Left cardiac atrium (tissue), 4 donors: ENCODE measurements at places on chromosomes 16 and 17. TPM values are rescaled to one million over a fixed set of nuclear protein-coding genes. Genes with fewer than 3 reads are reported as not detected.

KRTAP4-4 gene
- not detected for total RNA-seq

- DNase-seq: no peak
Observed at GRCh38 chr17:40810494-40810893, 10.7 kb upstream of the KRT28 start.

GRCh38 chr16:66426112-66427035, 721 bp upstream of the BEAN1 start:
- no peak for DNase-seq

DNA sequence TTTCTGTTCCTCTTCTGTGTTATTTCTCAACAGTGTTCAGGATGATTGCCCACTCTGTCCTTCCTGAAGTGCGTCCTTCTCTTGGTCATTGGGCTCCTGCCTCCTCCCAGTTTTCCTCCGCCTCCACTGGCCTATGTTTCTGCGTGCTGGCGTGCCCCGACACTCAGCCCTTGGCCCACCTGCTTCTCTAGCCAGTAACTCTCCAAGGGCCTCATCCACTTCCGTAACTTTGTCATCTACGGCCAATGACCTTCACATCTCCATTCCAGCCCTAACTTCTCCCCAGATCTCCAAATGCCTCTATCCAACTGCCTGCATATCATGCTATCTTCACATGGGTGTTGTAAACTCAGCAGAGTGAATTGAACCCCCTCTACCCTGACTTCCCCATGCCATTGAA, 39.6 kb upstream of the RPL38 start:
- no peak for DNase-seq

- no peak for DNase-seq
Observed at GRCh38 chr17:78501241-78502036, 75.8 kb downstream of the DNAH17 start.

DNA sequence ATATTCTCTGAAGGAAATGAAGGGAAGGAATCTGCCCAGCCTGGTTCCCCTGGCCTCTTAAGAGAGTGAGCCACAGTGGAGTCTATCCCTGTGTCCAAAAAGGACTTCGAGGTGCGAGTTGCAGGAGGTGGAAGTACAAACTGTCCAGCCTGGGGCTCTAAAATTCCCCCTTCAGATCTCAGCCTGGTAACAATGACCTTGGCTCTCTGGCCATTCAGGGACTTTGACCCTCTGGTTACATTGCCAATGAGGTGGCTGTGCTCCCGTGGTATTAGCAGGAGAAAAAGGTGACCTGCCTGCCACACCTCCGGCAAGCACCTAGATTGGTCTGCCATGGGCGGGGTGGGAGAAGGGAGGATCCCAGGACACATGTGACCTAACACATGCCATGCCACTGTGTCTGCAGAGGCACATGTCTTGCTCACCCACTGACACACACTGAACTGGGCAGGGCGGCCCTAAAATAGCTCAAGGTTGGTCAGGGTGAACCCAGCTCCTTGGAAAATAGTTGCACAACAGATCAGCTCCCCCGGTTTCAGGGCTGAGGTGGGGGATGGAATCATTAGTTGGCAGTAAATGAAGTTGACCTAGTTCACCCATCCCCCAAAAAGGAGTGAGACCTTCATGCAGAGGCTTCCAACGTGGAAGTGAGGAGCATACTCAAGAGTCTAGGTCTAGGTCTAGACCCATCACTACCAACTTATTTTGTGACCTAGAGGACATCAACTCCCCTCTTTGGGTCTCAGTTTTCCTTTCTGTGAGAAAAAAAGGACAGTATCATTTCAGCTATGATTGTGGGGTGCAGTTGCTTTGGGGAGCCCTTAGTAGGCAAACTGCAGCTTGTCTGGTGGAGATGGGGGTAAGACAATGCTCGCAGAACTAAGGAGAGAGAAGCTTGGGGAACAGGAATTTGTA, 2.2 kb downstream of the NR1D1 start:
- peak; percentile 77 for DNase-seq

MAP2K6 gene
- total RNA-seq: 3.2 TPM

RNF43 gene
- 4.7 TPM for total RNA-seq

GRCh38 chr16:76052725-76053124, 224.5 kb upstream of the CNTNAP4 start:
- DNase-seq: no peak

DNA sequence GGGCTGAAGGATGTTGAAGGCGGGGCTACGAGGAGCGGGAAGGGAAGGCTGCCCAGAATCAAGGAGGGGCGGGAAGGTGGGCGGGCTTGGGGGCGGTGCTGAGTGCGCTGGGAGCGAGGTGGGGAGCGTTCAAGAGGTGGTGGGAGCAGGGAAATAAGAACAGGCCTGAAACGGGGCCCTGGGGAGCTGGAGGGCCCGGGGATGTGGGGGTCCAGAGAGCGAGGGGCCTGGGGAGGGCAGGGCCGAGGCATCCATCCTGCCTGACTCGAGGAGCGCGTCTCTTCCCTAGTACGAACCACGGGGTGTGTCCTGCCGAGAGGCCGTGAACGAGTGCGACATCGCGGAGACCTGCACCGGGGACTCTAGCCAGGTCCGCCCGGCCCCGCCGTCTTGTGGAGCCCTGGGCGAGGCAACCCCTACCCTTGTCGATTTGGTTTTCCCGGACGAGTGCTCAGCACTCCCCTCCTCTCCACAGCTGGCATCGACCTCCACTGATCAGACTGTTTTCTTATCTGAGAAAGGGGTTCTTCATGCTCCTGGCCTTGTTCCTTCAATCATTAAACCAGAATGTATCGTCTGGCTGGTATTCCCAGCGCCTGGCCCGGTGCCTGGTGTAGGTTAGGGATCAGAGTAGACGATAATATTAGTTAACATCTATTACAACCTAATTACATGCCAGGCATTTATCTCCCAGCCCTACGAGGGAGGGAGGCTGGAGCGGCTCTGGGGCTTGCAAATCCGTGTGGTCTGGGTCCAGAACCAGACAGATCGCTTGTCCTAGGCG, 17.2 kb downstream of the ADAM11 start:
- no peak for DNase-seq

DRC3 gene
- 2.0 TPM for total RNA-seq

GRCh38 chr16:73434621-73435020, 386.7 kb upstream of the ZFHX3 start:
- DNase-seq: no peak

EFCAB3 gene
- not detected for total RNA-seq

GRCh38 chr16:86229866-86230656, 280.3 kb upstream of the FOXF1 start:
- no peak for DNase-seq

INTS2 gene
- 10.3 TPM for total RNA-seq

CD300E gene
- 0.65 TPM for total RNA-seq

- DNase-seq: no peak
Observed at GRCh38 chr17:6439951-6440350, 4.3 kb upstream of the PIMREG start.

DNA sequence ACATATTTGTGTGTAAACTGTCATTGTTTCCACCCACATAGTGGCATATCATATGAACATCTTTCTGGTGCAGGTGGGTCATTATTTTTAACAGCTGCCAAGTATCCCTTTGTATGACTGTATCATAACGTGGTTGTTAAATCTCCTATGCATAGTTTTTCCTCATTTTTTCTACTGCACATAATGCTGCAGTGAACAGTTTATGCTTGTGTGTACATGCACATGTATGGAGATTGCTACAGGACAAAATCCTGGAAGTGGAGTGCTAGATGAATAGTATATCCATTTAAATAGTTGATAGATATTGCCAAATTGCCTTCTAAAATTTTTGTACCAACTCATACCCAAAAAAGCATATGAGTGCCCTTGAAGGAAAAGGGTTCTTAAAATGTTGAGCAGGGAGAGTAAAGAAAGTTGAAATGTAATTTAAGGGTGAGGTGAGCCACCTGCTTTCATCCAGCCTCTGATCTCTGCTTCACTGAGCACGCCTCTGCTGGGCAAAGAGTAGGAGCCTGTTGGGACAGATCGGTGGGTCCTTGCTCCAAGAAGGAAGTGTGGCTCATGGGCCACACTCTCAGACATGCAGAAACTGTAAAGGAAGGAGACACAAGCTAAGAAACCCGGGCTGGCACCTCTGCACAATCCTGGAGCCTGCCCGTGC, 55.3 kb downstream of the HLF start:
- no peak for DNase-seq

GRCh38 chr17:20988001-20988636, 54.7 kb downstream of the USP22 start:
- no peak for DNase-seq

DNA sequence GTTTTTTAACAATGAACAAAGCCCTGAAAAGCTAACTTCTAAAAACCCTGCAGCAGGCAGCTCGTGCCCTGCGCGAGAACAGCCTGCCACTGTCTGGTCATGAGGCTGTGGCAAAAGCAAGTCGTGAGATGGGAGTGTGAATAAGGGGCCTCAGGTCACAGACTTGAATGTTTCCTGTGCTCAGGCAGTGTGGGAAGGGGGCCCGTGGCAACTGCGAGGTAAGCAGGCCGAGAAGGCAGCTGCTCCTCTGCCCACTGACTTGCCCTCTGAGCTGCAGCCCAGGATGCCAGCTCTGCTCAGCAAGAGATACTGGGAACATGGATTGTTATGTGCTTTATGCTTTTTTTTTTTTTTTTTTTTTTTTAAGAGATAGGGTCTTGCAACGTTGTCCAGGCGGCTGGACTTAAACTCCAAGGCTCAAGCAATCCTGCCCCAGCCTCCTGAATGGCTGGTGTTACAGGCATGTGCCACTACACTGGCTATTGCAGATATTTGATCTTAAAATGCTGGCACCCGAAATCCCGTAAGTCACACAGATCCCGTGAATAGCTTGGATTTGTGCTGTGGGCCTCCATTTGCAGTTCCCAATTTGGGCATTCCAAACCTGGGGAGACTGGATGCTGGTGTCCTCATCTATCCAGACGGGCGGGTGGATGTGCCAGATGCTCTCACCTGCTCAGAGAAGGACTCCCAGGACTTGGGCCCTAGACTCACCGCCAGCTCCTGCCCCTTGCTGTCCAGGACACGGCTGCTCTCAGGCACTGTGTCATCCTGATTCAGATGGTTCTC, 44.0 kb downstream of the UBN1 start:
- no peak for DNase-seq

ST3GAL2 gene
- total RNA-seq: 21.1 TPM

DNA sequence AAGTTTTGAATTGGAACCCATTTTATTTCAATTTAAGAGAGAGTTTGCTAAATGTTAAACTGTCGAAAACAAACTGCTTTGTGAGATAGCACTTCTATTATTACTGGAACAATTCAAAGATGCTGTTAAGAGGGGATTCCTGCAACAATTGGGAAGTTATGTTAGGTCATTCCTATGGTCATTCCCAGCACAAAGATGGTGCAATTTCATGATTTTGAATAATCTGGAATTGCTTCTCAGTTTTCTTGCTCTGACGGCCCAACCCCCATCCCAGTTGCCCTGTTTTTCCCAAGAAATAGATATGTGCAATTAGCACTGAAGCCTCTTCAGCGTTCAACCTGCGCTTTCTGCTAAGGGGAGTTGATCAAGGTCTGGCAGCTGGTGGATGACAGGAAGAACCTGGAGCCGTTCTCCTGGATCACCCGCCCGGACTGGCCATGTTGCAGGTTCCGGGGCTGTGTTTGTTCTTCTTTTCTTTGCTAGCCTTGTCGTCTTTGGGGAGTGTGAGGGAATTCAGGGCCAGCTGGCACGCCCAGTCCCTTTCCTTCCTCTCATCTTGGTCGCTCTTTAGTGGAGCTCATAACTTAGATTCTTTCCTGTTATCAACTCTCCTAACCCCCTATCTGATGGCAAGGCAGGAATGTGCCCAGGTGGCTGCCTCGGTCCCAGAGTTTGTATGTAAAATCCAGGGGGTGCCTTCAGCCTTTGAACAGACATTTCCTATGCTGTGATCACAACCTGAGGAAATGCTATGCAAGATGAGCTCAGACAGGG, 29.0 kb upstream of the IRF8 start:
- no peak for DNase-seq

KRT39 gene
- not detected for total RNA-seq

DCTN5 gene
- 32.9 TPM for total RNA-seq

CNGB1 gene
- not detected for total RNA-seq

GRCh38 chr16:60123392-60124023, 1389.4 kb upstream of the GOT2 start:
- no peak for DNase-seq

DNA sequence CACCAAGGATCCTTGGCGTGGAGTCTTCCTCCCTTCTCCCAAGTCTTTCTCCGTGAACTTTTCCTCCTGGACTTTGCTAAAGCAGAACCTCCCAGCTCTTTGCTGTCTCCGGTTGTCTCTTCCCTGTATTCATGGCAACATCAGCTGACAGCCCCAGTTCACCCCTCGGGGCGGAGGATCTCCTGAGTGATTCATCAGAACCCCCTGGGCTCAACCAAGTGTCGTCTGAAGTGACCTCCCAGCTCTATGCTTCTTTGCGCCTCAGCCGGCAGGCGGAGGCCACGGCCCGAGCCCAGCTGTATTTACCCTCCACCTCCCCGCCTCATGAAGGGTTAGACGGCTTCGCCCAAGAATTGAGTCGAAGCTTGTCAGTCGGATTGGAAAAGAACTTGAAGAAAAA, 943 bp downstream of the CNTROB start:
- DNase-seq: no peak

HIGD1B gene
- 11.6 TPM for total RNA-seq

GRCh38 chr16:88807626-88808453, 3.9 kb downstream of the APRT start:
- DNase-seq: no peak

DNA sequence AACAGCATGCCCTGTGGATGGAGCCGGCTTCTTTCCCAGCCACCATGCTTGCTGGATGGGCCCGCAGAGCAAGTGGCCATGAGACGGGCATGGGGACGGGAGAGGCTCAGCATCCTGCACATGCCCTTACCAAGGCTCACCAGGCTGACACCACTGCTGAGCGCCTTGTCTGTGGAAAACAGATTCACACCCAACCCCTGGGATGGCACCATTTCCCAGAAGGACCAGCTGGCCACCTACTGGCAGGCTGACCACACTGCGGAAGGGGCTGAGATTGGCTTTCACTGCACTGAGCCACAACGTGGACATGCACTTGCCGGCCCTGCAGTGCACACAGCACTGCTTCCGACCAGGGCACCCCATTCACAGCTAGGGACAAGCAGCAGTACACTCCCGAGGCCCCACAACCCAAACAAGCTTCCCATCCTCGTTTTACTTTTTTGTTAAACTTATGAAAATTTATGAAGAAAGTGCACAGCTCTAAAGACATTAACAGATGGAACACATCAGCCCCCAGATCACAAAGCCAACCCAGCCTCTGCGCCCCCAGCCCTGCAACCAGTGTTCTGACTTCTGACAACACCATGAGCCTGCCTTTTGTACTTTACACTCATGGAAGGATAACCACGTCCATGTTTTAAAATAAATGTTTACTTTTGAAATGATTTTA, 13.9 kb upstream of the KRTAP17-1 start:
- no peak for DNase-seq
